Mesothelial cell of epicardium (in vitro differentiated cells): ENCODE measurements at places on chromosomes 4 and X. TPM values are rescaled to one million over a fixed set of nuclear protein-coding genes. Genes with fewer than 3 reads are reported as not detected.

The EFHC2 gene
- 1.5 to 2.4 TPM (median 2.0 TPM) in 3 replicates for total RNA-seq

The EXOC1L gene
- not detected in 3 replicates for total RNA-seq

The GUCY2F gene
- total RNA-seq = 0.07 TPM in 2 of 3 replicates, not detected in the other

The PLS3 gene
- total RNA-seq = 417 to 443 TPM (median 428 TPM) in 3 replicates

The DOK7 gene
- 4.0 to 4.8 TPM (median 4.5 TPM) in 3 replicates for total RNA-seq

The PAGE4 gene
- total RNA-seq = 0.60 to 0.67 TPM in 2 of 3 replicates, not detected in the other
